ENCODE measurements at places on chromosomes 3 and 15.

DNA sequence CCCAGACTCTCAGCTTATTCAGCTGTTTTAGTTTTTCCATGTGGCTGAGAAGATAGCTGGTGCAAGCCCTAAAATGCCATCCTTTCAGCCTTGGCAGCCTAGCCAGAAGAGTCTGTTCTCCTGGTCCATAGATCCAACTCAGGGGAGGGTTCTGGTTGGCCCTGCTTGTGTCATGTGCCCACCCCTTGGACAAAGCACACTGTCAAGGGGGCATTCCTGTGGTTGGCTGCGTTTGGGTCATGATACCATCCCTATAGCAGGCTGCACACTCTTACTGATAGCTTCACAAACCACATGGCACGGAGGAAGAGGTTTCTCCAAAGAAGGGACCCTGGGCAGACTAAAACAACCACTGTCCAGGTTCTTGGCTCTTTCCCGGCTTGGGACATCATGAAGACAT lies 8.4 kb upstream of the FSTL1 start:
- no peak for DNase-seq

GRCh38 chr3:65318231-65318630 lies 630.4 kb upstream of the ADAMTS9 start:
- no peak for DNase-seq

- DNase-seq, result no peak
Measured at GRCh38 chr3:143786219-143787191, 61.8 kb downstream of the SLC9A9 start.

GRCh38 chr3:184455991-184456390 lies 76.1 kb downstream of the CHRD start:
- DNase-seq, result no peak

DNA sequence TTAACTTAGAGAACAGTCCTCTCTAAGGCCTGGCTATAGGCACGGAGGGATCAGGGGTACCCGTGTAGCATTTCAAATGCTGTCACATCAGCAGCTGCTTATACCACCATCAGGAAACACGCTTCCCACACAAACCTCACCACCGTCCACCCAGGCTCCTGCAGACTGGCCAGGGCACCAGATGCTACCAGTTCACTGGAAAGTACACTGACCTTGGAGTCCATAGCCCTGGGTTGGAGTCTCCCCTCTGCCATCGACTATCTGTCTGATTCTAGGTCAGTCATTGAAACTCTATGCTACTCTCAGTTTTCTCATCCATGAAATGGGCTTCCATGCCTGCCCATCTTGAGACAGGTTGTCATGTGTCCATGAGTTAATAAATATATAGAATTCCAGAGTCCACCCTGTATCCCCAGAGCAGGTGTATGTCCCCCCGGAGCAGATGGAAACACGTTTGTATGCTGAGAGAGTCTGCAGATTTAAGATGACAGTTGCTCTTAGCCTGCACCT lies 156.0 kb upstream of the SMAD3 start:
- no peak for DNase-seq

GRCh38 chr3:178419071-178419470 lies 117.2 kb upstream of the KCNMB2 start:
- no peak for DNase-seq

DNA sequence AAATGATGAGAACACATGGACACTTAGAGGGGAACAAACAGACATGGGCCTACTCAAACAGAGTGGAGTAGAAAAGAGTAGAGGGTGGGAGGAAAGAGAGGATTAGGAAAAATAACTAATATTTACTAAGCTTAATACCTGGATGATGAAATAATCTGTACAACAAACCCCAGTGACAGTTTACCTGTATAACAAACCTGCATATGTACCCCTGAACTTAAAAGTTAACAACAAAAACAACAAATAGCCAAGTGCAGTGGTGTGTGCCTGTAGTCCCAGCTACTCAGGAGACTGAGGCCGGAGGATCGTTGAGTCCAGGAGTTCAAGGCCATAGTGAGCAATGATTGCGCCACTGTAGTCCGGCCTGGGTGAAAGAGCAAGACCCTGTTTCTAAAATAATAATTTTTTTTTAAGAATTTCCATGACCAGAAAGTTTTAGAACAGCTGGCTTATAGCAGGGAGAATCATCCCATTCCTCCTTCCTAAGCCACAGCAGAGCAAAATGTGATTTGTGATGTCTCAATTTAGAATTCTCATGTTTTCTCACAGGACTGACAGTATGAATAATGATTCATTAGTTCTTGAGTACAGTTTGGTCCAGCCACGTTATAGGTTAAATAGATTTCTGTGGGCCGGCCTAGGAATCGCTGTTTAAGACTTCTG lies 150.0 kb downstream of the ZNF609 start:
- no peak for DNase-seq

- DNase-seq, result no peak
Measured at GRCh38 chr15:80730387-80730786, 35.3 kb downstream of the ABHD17C start.

DNA sequence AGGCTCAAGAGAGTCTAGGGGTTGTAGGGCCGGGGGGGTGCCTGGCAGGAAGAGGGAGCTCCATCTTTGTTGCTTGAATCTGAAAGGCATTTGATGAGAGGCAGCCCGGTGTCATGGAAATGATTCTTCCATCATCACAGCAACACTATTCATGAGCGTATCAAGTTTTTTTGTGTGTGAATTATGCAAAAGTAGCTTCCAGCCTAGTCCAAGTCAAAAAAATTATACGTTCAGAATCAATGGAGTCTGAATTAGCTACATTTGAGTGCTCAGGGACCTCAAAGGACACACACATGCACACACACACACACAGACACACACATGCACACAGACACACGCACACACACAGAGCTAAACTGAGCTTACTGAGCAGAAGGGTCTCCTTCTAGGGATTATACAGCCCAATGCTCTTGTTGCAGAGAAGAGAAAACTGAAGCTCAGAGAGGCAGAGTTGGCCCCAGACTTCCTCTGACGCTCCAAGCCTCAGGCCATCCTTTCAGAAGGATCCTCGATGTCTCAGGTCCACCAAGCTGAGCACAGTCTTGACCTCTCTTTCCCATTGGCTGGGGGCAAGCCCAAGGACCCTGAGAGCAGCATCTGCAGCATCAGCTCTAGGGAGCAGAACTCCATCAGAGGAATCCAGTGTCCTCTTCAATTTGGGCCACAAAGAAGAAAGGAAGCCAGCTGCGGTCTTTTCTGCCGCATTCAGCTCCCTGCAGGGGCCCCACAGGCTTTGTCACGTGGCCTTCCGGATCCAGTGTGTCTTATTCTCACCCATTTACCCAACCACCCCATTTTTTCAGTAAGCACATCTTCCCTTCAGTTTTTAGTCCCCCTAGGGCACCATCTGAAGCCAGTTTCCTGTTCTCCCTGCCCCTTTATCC lies 228.0 kb downstream of the UACA start:
- DNase-seq, result peak; percentile 32

DNA sequence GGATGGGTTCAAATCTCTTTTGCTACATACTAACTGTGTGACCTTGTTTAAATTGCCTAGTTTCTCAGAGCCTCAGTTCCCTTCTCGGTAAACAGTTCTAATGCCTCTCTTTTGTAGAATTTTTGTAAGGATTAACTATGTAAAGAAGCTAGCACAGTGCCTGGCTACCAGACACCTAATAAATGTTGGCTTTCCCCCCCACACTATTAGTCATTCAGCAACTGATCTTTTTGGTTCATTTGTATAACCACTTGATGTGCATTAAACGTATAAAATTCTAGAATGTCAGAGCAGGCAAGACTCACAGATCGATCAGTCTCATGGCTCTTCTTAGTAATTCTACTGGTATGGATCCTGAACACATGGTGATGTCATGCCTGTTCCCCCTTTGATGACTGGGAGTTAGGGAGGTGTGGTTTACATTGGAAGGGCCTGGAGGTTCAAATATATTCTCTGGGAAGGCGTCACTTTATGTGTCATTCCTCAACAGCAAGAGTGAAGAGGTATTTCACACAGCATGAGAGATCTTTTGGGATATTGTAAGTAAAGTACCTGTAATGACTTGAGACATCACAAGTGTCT lies 6.5 kb downstream of the TAGLN3 start:
- no peak for DNase-seq

GRCh38 chr3:128679338-128679737 lies 28.7 kb upstream of the RPN1 start:
- DNase-seq, result no peak

Data from activated T-cell treated with anti-CD3 and anti-CD28 coated beads for 1 hour (primary cell).